ENCODE measurements at places on chromosomes 7 and 10.
A peak's percentile ranks its signal among the peaks of the same experiment; 100 is the strongest.

- no peak for DNase-seq
Measured at GRCh38 chr10:26858707-26859034, 2.1 kb downstream of the ABI1 start.

- no peak for DNase-seq
Measured at GRCh38 chr10:90227786-90228185, 526.4 kb downstream of the KIF20B start.

DNA sequence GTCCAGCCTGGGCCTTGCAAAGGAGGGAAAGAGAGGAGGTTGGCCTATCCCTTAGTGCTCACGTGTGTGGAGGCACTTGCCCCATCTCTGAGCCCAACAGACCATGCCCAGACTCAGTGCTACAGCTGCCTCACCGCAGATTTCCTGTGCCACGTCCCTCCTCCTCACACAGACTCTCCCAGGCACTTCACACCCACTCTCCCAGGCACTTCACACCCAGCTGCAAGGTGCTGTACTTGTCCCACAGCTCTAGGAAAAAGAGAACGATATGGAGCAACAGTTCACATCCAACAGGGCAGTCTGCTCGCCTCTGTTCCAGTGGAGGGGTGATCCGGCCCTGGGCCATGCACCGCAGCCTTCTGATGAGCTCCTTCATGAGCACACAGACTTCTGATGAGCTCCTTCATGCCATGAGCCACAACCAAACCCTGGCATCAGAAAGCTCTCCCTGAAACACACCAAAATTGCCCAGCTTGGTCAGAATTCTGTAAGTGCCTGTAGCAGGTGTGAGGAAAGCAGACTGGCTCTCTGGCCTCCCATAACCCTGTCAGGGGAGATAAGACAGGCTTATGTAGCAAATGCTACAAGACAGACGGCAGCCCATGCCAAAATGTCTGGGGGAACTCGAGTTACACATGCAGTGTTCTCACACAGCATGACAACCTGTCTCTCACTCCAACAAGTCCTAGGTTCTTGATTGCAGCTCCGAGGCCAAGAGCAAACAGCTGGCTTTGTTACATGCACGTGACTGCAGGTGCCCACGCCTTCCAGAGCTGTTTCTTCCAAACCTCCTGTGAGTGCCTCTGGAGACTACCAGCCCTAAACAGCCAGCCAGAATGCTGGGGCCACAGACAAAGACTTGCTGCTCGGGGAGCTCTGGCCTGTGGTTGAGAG is 348.5 kb downstream of the GRID1 start:
- DNase-seq = no peak

GRCh38 chr10:59346321-59346720 is 16.0 kb downstream of the FAM13C start:
- DNase-seq = no peak

- no peak for DNase-seq
Measured at GRCh38 chr10:132451506-132452215, 54.7 kb downstream of the PWWP2B start.

DNA sequence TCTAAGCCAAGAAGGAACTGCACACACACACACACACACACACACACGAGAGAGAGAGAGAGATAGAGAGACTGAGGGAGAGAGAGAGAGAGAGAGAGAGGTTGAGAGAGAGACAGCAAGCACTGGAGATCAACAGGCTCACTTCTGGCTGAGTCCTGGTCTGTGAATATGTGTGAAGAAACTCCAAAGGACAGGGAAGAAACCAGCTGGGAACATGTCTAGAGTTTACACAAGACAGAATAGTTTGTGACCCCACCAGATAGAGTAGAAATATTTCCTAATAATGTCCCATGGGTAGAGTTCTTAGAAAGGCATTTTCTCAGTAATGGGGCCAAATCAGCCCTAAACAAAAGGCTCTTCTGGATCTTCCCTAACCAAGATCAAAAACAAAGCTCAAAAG is 155.5 kb upstream of the IGFBP3 start:
- no peak for DNase-seq

GRCh38 chr10:35854661-35855060 is 212.6 kb upstream of the FZD8 start:
- DNase-seq = no peak

GRCh38 chr7:101085162-101085964 is at the start of gene TRIM56:
TRIM56 (plus strand) TSS chr7:101085481; CDS start chr7:101087313, 1,832 bp downstream.
- peak; percentile 68 for DNase-seq

- no peak for DNase-seq
Measured at GRCh38 chr10:51907361-51907760, 208.0 kb upstream of the CSTF2T start.

GRCh38 chr7:27245124-27245797 is 2.7 kb downstream of the EVX1 start:
- DNase-seq = no peak

DNA sequence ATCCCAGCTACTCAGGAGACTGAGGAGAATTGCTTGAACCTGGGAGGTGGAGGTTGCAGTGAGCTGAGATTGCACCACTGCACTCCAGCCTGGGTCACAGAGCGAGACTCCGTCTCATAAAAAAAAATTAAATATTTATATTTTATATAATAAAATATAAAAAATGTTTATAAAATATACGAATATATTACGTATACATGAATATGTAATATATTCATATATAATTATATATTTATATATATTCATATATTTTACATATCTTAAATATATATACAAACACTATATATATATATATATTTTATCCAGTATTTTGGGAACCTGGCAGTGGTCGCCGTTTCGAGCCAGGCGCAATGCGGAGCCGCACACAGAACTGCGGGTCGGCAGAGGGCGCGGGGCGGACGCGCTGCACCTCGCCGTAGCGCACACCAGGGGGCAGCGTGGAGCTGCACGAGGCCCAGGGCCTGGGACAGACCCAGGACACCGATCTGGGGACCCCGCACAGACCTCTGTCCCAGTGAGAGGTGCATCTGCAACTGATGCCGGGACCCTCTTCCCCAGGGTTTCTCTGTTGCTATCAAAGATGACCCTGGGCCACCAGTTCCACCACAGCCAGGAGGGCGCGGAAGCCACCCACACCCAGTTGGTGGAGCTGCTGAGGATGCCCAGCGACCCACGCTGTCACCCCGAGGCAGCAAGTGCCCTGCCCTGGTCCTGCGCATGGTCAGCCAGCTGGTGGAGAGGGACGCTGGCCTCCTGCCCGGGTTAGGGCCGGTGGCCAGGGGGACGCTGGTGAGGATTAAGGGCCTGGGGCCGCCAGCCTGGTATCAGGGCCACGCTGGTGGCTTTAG is 22.7 kb downstream of the AP5Z1 start:
- peak; percentile 59 for DNase-seq

GRCh38 chr7:98911916-98912315 is 33.6 kb downstream of the TRRAP start:
- no peak for DNase-seq

DNA sequence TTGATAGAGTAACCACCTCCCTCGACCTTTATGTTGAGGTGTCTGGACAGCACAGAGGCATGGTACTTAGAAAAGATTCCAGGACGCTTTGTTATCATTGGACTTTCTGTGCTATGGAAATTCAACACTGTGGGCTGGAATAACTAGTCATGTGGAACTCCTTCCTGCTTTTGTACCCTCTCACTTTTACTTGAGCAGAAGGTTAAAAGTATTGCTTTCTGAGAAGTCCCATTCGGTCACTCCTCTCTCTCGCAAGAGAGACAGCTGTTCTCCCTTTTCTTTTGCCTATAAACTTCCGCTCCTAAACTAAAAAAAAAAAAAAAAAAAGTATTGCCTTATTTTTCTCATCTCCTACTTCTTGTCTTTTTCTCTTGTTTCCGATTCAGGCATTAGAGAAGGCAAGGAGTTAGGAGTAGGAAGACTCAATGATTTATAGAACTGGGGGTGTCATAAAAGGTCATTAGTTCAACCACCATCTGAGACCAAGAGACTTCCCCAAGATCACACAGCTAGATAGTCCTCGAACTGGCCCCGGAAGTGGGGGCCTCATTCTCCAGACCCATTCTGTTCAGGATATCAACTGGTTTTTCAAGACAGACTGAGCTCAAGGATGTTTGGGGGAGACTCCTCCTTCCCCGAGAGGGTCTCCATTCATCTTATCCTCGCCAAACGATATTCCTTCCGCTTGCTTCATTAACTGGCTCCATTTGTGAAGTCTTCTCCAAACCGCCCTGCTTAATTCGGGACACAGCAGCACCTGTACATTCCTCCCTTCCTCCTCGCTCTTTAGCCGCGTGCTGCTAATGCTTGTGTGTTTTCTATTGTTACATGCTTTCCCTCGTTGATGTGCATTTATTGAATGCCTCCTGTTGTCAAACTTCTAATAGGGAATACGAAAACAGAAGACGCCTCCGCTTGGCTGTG is 995 bp upstream of the INPP5F start:
- DNase-seq = no peak

DNA sequence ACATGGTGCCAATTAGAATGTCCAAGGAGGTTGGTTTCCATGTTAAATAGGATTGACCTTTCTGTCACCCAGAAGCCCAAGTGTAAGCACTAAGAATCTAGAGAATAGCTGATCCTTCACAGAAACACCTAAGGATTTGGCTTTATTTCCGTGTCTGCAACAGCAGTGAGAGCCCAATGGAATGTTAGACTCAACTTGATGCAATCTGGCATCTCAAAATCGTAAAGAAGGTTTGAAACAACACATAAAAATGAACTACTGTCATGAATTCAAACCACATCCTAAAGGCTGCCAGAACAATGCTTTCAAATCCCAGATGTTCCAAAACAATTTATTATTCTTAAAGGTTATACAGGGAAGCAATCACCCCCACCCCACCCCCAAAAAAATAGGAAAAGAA is 18.6 kb downstream of the PPP1R3C start:
- DNase-seq = no peak

- DNase-seq = no peak
Measured at GRCh38 chr7:137687556-137688265, 159.1 kb downstream of the DGKI start.

- DNase-seq = no peak
Measured at GRCh38 chr10:93746844-93747284, 10.9 kb upstream of the LGI1 start.

GRCh38 chr10:33330543-33331378 is 3.7 kb downstream of the NRP1 start:
- DNase-seq = peak; percentile 79

- no peak for DNase-seq
Measured at GRCh38 chr10:62911210-62911963, 95.2 kb upstream of the EGR2 start.
